Stimulated activated CD8-positive, alpha-beta memory T cell treated with anti-CD3 and anti-CD28 coated beads, Interleukin-7, amount 100 ng/mL, for 1 hour (primary cell): ENCODE measurements at places on chromosomes 1 and 21.

DNA sequence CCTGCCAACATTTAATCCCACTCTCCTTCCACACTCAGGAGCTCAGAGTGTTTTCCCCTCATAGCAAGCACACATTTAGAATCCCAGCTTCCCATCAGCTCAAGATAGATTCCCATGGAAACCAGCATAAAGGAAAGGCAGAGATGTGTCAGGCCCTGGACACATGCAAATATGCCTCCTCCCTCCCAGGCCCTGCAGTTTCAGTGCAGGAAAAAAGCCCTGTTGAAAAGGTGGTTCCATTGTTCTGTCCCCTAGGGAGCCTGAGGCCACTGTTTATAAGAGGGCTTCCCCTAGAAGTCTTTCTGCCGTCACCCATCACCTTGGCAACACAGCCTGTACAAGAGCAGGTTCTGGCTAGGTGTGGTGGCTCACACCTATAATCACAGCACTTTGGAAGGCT, 3.6 kb downstream of the CACNA1S start:
- DNase-seq: no peak

DNA sequence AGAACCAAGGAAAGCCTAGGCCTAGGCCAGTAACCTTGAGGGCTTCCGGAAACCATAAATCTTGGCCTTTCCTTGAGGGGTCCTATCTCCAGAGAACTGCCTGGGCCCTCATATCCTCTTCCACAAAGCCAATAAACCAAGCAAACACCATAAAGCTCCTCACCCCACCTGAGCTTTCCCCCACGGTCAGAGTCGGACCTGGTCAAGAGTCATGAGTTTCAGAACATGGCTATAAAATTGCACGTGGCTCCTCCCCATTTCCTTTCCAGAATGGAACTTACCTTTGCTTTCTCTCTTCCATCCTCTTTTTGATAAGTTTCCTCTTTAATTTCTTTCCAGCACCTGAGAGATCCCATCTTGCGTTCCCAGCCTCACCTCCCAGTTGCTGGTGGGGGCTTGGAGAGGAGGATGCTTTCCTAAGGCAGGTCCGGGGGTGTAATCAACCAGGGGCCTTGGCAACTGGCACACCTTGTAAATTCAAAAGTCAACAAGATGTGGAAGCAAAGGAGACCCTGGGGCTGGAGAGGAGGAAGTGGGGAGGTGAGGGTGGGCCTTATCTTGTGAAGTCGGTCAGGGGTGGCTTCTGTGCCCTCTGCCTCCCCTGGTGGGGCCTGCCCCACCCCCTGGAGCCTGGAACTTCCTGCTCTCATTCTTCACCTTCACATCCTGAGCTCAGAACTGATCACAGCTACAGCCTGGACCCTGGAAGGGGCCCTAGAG, 259.9 kb downstream of the FOXD2 start:
- no peak for DNase-seq

- no peak for DNase-seq
Observed at GRCh38 chr1:44401256-44402228, 3.5 kb upstream of the RNF220 start.

DNA sequence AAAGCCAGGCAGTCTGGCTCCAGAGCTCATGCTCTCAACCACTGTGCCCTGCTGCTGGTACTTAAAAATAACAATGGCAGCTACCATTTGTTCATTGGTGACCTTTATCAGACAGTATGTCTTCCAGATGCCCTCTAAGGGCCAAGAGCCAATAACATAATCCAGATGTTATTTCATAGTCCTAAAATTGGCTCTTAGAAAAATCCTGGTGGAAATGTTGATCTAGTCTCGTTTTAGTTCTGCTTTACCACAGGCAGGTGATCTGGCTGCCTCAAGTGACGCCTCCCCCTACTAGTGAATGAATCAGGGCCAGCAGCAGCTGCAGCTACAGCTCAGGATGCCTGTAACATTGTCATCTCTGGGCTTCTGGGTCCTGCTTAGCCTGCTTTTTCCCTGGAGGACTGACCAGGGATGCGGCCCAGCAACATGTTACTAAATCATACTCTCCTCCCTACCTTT, 12.6 kb upstream of the HMGN2 start:
- no peak for DNase-seq

DNA sequence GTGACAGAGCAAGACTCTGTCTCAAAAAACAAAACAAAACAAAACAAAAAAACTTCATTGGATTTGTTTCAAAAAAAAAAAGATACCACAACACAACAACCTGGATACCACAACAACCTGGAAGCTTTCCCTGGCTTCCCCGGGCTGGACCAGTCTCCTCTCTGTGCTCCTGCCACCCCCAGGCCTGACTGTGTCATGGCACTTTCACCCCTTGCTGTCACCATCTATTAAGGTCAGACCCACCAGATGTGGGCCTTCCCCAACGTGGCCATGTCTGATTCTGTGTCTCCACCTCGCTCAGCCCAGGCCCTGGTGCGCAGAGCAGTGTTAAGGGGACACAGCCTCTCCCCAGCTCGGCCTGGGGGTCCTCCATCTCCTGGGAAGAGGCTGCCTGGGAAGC, 28.3 kb upstream of the ACOT11 start:
- no peak for DNase-seq

GRCh38 chr1:24535021-24535424, 20.9 kb upstream of the NCMAP start:
- peak; percentile 48 for DNase-seq

- no peak for DNase-seq
Observed at GRCh38 chr1:55179177-55179835, 35.9 kb downstream of the USP24 start.

- no peak for DNase-seq
Observed at GRCh38 chr1:78255383-78255782, 209.6 kb downstream of the GIPC2 start.

- DNase-seq: no peak
Observed at GRCh38 chr1:36355811-36356210, 29.9 kb downstream of the STK40 start.

DNA sequence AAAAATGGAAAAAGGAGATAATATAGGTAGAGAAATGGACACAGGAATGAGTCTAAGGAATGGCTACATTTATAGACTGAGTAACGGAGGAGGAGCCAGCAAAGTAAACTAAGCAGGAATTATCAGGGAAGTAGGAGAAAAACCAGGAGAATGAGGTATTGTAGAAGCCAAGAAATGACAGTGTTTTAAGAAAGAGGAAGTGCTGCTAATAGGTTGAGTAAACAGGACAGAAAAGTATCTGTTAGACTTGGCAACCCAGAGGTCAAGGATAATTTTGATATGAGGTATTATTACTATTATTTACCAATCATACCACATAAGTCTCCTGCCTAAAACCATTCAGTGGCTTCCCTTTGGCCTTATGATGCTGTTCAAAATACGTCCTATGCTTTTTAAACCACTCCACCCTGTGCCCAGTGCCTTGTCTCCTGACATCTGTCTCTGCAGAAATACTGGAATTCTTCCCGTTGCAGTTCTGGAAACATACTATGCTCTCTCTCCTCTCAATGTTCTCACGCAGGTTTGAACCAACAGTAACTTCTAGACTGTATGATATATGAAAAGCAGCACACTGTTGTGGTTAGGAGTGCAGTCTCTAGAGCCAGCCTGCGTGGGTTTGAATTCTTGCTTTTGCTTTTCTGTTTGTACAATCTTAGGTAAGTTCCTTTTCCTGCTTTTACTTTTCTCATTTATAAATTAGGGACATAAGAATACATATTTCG, 24.6 kb upstream of the NEK7 start:
- no peak for DNase-seq

DNA sequence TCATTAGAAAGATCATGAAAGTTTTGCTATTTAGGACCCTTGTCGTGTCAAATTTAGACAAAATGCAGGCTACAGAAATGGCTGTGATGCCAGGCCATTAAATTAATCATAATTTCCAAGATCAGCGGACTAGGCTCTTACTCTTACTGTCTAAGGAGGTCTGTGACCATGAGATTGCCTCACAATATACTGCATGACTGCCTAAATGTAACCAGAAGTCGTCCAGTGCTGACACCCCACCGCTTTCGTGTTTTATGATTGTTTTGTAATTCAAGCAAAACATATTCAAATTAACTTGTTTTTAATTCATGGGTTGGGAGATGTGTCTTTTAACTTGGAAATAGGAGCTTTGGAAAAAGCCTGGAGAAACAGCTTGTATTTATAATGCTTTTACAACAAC, 947.5 kb downstream of the BRINP3 start:
- DNase-seq: no peak

- no peak for DNase-seq
Observed at GRCh38 chr1:92488832-92489231, 2.1 kb upstream of the GFI1 start.
